Activated CD4-positive, alpha-beta memory T cell treated with anti-CD3 and anti-CD28 coated beads, Interleukin-2, amount 10 ng/mL, durations not matched to agents 7 days and 5 days (primary cell): ENCODE measurements at places on chromosomes 13 and 19. TPM values are rescaled to one million over a fixed set of nuclear protein-coding genes. Genes with fewer than 3 reads are reported as not detected.

The PSMC4 gene
- 96.4 TPM for total RNA-seq

The RFPL4AL1 gene
- total RNA-seq, result not detected

The PBX4 gene
- total RNA-seq, result 55.6 TPM

The OLFM4 gene
- total RNA-seq, result not detected

The PEAK3 gene
- 0.88 TPM for total RNA-seq

The ZNF324 gene
- 12.1 TPM for total RNA-seq

The SMAD9 gene
- total RNA-seq, result not detected

The CDX2 gene
- total RNA-seq, result not detected

The PDX1 gene
- not detected for total RNA-seq

The STAP2 gene
- 8.6 TPM for total RNA-seq

The GAPDHS gene
- not detected for total RNA-seq

The ZNF571 gene
- total RNA-seq, result 2.9 TPM

The SIGLEC5 gene
- not detected for total RNA-seq

The ZNF615 gene
- total RNA-seq, result 12.1 TPM

The CCDC169 gene
- 0.13 TPM for total RNA-seq

The NLRP5 gene
- not detected for total RNA-seq

The PGPEP1 gene
- 42.7 TPM for total RNA-seq

The C13orf42 gene
- total RNA-seq, result not detected

The TUBA3C gene
- not detected for total RNA-seq

The PNMA8A gene
- not detected for total RNA-seq

The ZIC2 gene
- total RNA-seq, result 0.50 TPM

The ZNF284 gene
- total RNA-seq, result 1.6 TPM

The ATP8A2 gene
- 0.10 TPM for total RNA-seq

The CEACAM19 gene
- 0.30 TPM for total RNA-seq

The NLRP9 gene
- total RNA-seq, result not detected

The ZNF473 gene
- total RNA-seq, result 8.1 TPM

The SYT3 gene
- total RNA-seq, result not detected

The FOSB gene
- 16.1 TPM for total RNA-seq

The FPR2 gene
- not detected for total RNA-seq

The APBA3 gene
- 64.7 TPM for total RNA-seq

The KCNC3 gene
- total RNA-seq, result 4.2 TPM

The KLF2 gene
- 423 TPM for total RNA-seq

The CBY2 gene
- not detected for total RNA-seq

The DMKN gene
- not detected for total RNA-seq

The SLITRK5 gene
- not detected for total RNA-seq

The PROZ gene
- total RNA-seq, result not detected

The SLC35E1 gene
- total RNA-seq, result 57.7 TPM

The FIZ1 gene
- total RNA-seq, result 11.7 TPM

The CGB1 gene
- total RNA-seq, result not detected

The NDUFB7 gene
- 91.6 TPM for total RNA-seq

The PALM3 gene
- not detected for total RNA-seq

The FAM124A gene
- 0.10 TPM for total RNA-seq

The PRDX2 gene
- total RNA-seq, result 240 TPM

The ZNF112 gene
- total RNA-seq, result not detected

The HSD17B14 gene
- total RNA-seq, result 0.50 TPM

The PDE4A gene
- 58.1 TPM for total RNA-seq

The STOML3 gene
- not detected for total RNA-seq
